ENCODE measurements at places on chromosomes 5 and 9. TPM values are rescaled to one million over a fixed set of nuclear protein-coding genes. Genes with fewer than 3 reads are reported as not detected.

C9orf50 gene
- not detected for polyA plus RNA-seq

DNA sequence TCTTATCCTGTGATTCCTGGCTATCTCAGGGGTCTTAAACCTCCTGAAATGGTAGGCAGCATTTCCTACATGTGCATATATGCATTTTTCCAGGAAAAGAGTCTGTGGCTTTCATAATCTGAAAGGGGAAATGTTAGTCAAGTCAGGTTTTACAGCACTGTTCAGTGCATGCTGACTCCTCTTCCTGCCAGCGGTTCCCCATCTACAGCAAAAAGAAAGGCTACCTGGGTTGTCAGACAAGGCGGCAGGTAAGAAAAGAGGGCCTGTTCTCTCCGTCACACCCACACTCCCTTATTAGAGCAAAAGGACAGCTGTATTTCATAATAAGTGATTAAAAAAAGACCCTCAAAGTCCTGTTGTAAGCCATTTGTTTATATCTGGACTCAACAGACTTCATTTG, 4.3 kb upstream of the SPATA6L start:
- no peak for DNase-seq

DNA sequence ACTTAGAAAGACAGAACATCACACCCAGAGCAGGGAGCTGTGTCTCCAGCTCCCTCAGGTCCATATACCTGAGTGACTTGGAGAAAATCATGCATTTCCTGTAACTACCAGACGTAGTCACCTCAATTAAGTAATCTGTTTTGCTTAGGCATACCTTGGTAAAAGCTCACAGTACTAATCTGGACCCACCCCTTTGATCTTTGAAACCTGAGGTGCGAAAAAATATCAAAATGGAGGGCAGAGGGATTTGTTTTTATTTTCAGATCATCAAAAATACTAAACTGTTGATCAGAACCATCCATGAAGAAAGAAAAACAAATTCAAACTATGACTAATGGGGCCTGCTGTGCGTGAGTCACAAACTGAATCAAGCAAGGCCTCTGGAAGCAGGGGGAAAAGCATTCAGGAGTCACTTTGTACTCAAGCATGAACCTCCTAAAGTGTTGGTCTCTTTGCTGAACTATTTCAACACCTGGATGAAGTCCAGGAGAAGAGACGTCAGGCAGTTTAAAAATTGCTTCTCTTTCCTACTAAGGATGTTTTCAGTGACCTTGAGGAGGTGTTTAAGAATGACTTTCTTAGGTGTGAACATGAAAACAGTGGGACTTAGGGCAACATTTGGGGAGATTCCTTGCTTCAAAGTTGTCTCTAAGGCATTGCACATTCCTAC, 76.3 kb downstream of the MUSK start:
- no peak for DNase-seq

DNA sequence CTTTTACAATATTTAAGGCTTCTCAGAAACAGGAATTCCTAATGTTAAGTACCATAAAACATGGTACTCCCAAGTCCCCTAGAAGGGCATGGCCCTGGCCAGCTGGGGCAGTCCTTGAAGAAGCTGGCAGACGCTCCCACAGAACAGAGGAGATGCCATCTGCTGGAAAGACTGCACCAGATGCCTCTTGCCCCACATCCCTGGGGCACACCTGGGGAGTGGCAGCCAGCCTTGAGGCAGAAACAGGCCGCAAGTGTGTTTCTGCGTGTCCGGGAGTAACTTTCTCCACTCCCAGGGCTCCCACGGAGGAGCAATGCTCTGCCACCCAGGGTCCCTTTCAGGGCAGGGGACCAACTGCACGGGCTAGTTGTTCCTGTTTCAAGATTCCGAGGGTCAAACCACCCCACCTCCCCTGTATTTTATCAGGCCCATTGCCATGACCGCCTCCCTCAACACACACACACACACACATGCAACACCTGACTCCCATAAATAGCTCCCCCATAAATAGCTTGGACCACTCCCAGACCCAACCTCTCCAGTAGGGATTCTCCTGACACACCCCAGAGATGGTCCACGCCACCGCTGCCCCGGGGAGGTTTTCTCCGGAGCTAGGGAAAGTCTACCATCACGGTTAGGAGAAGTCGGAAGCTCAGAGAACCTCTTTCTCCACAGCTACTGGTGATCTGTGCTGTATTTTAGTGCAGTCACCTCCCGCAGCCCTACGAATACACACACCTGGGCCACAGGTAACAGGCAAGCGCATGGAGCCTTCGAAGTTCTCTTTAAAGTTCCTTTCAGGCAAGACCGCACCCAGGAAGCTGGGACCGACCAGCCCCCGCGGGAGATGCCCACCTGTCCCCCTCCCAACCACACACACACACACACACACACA, 1.5 kb downstream of the SPOCK1 start:
- DNase-seq, result peak; percentile 50

FCN2 gene
- 0.72 TPM for polyA plus RNA-seq

GRCh38 chr9:129394886-129395279, 216.8 kb upstream of the IER5L start:
- no peak for DNase-seq

Measured in right cardiac atrium (tissue), 5 donors.